WTC11 (cell line): ENCODE measurements at places on chromosomes 7 and 10. TPM values are rescaled to one million over a fixed set of nuclear protein-coding genes. Genes with fewer than 3 reads are reported as not detected.

DNA sequence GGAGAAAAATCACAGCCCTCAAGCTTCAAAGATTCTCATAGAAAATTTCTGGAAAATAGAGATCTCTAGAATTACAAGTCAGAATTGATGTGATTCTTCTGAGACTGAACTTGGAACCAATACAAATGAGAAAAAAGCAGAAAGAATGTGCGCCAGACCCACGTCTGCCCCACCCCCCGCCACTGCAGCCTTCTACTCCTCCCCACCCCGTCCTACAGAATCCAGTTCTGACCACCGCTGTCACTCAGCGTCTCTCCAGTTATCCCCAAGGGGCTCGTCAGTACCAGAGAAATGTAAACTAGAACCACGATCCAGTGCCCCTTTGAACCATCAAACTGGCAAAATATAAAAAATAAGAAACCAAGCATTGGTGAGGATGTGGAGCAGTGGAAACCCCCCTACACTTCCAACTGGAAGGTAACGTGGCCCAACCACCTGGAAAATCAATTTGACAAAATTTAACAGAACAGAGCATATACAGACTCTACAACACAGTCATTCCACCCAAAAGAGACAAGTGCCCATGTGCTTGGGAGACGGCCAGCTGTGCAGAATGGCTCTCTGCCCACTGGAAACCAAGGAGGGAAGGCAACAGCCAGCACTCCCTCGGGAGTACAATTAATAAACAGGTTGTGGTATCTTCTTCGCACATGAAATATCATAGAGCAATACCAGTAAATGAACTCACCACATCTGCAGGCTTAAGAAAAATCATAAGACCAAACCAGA is 397.9 kb downstream of the TNS3 start:
- H3K27ac ChIP-seq, result no peak overlapping the region
- DNase-seq, result no peak
- no peak overlapping the region for H3K4me3 ChIP-seq
- H3K4me1 ChIP-seq, result peaks cover 11% of the 10 kb centered on the region
- no peaks in the 10 kb centered on the region for H3K36me3 ChIP-seq

DNA sequence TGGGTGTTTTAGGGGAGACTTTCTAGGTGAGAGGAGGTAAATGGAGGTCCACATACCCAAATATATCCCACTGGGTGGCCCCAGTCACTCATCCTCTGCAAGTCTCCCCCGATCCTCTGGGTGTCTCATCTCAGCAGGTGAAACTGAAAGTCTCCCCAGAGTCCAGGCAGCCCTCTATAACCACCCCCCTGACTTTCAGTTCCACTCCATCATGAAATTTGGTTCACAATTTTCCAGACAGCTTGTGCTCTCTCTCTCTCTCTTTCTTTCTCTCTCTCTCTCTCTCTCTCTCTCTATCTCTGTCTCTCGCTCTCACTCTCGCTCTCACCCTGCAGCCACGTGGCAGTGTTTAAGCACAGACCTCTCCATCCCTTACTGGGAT is 56.7 kb upstream of the ELN start:
- no peaks in the 10 kb centered on the region; the same call in 1 of the 2 replicates for H3K27me3 ChIP-seq
- peaks cover 3% of the 10 kb centered on the region; the same call in 1 of the 2 replicates for H3K36me3 ChIP-seq
- H3K27ac ChIP-seq, result no peak overlapping the region

GRCh38 chr7:95246831-95247370 is 77.4 kb downstream of the PON1 start:
- no peak overlapping the region; the same call in 1 of the 2 replicates for H3K27ac ChIP-seq
- no peaks in the 10 kb centered on the region for H3K27me3 ChIP-seq
- peak overlapping the region; percentile 43 for H3K4me3 ChIP-seq
- DNase-seq, result peak; percentile 40
- no peaks in the 10 kb centered on the region; the same call in 1 of the 2 replicates for H3K36me3 ChIP-seq

DNA sequence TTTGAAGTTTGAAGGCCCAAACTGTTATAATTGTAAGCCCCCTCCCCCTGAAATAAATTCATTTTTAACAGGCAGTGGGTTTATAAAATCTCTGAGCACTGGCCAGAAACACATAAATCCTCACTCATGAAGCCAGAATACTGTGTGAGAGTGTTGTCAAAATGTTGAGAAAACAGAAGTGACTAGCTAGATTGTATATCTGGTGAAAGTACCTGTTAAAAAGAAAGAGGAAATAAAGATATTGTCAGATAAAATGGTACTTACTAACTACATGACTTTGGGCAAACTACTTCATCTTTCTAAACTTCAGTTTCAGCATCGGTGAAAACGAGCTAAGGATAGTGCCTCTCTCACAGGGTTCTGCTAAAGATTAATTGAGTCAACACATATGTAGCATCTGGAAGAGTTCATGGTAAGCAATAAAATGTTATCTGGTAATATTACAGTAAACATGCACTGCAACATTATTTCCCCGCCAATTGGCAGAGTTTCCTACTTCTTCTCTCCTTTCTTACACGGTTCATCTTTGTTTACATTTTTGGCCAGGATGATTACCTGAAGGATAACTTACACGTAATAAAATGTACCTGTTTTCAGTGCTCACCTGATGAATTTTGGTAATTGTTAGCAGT is 202.5 kb upstream of the CHRM2 start:
- no peaks in the 10 kb centered on the region for H3K4me1 ChIP-seq
- no peak overlapping the region for H3K4me3 ChIP-seq

- no peak overlapping the region for H3K27ac ChIP-seq
- no peaks in the 10 kb centered on the region for H3K27me3 ChIP-seq
- DNase-seq, result no peak
- H3K4me3 ChIP-seq, result no peak overlapping the region
- no peaks in the 10 kb centered on the region for H3K36me3 ChIP-seq
- no peaks in the 10 kb centered on the region for H3K4me1 ChIP-seq
These were observed 228.2 kb downstream of the PTEN start for GRCh38 chr10:88091490-88092061.

DNA sequence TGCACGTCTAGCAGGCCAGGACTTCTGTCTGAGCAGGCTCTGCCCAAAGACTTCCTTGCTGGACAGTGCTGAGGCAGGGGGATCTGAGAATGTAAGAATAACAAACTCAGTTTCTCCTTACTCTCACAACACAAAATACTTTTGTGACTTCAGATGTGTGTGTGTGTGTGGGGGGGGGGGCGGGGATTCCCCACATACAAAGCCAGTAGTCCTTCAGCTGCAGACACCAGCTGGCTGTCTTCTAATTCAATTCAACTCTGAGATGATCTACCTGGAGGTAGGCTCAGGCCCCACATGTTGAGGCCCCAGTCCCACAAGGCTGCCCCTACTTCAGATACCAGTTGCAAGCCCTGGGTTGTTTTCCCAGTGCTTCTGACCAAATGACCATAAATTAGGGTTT is 4.7 kb upstream of the CXCL12 start:
- H3K27ac ChIP-seq, result no peak overlapping the region
- peaks cover 22% of the 10 kb centered on the region for H3K27me3 ChIP-seq
- H3K4me1 ChIP-seq, result peaks cover 8% of the 10 kb centered on the region
- no peak overlapping the region for H3K4me3 ChIP-seq
- no peak for DNase-seq

GRCh38 chr7:151615058-151615457 is 95.4 kb upstream of the RHEB start:
- no peaks in the 10 kb centered on the region for H3K27me3 ChIP-seq
- H3K36me3 ChIP-seq, result peaks cover 2% of the 10 kb centered on the region; the same call in 1 of the 2 replicates
- DNase-seq, result no peak
- H3K4me1 ChIP-seq, result no peaks in the 10 kb centered on the region
- H3K27ac ChIP-seq, result no peak overlapping the region

DNA sequence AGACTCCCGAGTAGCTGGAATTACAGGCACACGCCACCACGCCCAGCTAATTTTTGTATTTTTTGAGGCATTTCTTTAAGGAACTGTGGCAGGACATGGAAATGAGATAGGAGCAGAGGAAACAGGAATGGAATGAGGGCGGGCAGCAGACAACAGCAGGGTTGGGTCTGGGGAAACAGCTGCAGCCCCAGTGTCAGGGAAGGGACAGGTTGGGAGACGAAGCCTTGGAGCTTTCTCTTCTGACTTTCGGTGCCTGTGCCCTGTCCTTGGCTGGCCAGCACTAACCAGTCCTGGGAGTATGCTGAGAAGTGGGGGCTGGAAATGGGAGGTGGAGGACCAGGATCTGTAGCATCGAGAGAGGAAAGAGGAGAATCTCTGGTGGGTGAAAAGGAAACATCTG is 47.4 kb downstream of the ATOH7 start:
- peaks cover 5% of the 10 kb centered on the region; the same call in 1 of the 2 replicates for H3K4me1 ChIP-seq
- no peak overlapping the region for H3K27ac ChIP-seq
- no peaks in the 10 kb centered on the region for H3K27me3 ChIP-seq
- no peaks in the 10 kb centered on the region for H3K36me3 ChIP-seq
- no peak for DNase-seq

DNA sequence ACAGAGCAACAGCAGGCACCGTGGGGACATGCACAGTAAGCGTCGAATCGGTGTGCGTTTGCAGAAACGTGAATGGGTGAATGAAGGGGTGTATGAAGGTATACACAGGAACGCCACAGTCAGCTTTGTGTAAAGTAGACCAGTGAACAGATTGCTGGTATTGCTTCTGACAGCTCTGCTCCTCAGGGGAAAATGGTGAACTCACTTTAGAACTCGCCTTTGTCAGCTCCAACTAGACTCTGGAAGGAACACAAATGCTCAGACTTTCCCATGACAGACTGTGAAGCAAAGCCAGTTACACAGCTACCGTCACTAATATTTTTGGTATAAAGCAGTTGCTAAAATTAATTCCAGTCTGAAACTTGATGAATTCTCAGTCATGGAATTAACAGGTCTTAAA is 78.9 kb downstream of the CUX1 start:
- H3K4me3 ChIP-seq, result no peak overlapping the region
- no peaks in the 10 kb centered on the region for H3K36me3 ChIP-seq
- peak overlapping the region; percentile 82; the same call in 1 of the 2 replicates for H3K27ac ChIP-seq
- peaks cover 71% of the 10 kb centered on the region for H3K4me1 ChIP-seq
- DNase-seq, result no peak

The MYO3A gene
- total RNA-seq, result 3.7 to 6.4 TPM (median 6.0 TPM) in 3 replicates

The SYT15B gene
- 0.18 to 0.32 TPM (median 0.28 TPM) in 3 replicates for total RNA-seq

The EMX2 gene
- not detected in 3 replicates for total RNA-seq
